ENCODE measurements at places on chromosomes 7 and 10.

- DNase-seq, result no peak
These were observed 26.1 kb upstream of the GPR26 start for GRCh38 chr10:123640016-123640535.

DNA sequence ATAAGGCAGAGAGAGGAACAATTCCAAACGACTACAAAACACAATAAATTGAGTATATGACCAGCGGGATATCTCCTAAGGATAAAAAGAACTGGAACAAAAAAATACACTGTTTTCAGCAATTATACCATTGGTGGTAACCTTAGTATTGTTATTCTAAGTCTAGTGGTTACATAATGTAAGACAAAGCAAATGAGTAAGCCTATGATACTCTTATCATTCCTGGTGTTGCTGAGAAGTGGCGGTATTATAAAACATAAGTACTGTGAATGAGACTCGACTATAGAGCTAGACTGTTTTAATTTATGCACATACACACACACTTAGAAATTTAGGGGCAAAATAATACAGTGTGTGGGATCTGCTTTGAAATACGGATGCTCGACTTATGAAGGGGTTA is 107.7 kb downstream of the NRBF2 start:
- no peak for DNase-seq

DNA sequence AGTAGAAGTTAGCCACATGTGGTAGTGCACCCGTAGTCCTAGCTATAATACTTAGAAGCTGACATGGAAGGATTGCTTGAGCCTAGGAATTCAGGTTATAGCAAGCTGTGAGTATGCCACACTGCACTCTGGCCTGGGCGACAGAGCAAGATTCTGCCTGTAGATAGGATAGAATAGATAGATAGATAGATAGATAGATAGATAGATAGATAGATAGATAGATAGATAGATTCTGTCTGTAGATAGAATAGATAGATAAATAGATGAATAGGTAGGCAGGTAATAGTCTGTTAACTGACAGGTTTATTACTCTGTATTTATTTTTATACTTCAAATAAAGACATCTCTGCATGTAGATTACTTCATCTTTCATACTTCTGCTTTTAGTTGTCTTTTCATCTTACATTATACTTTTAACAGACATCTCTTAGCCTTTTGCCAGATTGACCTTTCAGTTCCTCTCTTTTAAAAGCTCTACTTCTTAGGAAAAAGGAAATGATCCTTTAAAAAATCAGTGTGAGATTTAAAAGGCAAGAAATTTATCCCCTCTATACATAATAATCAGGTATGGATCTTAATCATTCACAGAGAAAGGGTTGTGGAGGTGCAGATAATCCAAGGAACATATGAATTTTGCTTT is 31.8 kb downstream of the CCAR1 start:
- DNase-seq, result no peak

DNA sequence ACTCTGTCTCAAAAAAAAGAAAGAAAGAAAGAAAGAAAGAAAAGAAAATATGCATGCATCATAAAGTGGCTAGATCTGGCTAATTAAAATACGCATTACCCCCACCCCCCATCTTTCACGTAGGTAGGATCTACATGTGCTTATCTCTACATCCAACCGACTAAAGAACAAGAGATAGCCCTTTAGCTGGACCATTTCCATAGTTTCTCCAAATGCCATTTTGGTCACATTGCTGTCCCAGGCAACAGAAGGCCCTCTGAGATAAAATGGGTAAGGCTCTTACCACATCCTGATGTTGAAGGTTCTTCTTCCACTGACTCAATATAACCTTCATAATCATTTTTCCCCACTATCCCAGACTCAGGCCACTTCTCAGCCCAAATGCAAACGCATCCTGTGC is 31.5 kb downstream of the PIK3AP1 start:
- DNase-seq, result no peak

DNA sequence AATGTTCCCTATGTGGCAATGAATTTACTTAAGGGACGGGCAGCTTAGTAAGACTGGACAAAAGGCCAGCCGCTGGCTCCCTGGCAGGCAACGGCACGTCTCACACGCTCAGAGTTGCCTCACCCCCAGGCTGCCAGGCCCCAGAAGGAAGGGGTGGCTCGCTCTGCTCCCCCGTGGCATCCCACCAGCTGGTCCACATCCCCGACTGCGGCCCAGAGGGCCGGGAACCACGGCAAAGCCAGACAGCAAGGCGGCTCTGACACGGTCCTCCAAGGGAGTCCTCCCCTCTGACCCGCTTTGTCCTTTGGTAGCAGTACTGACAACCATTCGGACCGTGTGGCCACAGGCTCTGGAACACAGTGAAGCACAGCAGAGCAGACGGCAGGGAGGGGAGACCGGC is 34.1 kb downstream of the NUDT1 start:
- DNase-seq, result no peak

DNA sequence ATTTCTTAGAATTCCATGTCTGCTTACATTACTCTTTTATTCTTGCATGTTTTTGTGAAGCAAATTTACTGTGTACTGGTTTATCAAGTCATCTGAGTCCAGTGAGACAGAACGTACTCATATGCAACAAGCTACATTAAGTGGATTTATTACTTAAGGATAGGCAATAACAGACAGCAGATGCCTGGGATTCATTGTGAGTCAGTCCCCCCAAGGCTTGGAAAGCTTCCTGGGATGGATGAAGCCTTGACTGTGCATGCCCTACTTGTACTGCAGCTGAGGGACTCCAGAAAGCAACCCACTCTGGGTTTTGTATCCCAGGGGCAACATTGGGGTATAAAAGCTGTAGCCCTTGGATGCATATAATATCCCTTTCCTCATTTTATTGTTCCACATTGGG is 113.4 kb upstream of the RAB18 start:
- no peak for DNase-seq

DNA sequence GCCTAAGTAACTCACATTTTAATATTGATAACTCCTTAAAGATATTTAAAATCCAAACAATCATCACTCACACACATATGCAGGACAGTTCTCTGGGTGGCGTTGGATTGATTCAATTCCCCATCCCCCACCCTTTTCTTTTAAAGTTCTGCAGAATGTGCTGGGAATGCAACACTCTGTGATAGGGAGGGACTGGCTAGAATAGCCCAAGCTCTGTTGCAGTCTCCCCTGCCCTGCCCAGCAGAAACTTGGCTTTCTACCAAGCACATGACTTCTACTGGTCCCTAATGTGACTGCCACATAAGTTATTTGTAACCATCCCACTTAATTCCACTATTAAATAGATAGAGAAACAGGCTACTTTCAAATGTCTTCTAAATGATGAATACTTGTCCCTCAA is 55.2 kb downstream of the TWIST1 start:
- DNase-seq, result no peak

DNA sequence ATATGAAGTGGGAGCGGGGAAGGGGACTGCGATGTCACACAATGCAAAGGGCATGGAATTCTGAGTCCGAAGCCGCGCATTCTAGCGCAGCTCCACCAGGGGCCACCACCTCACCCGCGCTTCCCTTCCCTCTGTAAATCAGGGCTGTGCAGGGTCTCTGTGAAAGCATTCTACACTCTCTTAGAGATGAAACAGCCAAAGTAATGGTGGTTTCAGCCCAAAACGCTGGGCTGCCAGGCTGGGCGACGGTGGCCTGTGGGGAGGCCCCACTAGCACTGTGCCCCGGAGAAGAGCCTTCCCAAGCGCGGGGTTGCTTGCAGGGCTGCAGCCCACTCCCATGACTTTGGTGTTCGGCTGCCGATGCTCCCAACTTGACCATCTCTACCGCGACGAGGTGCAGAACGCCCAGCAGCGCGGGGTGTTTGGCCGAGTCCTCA is 11.4 kb downstream of the ATG9B start:
- peak; percentile 55 for DNase-seq

GRCh38 chr7:56213574-56213973 is 97.4 kb upstream of the NUPR2 start:
- no peak for DNase-seq

DNA sequence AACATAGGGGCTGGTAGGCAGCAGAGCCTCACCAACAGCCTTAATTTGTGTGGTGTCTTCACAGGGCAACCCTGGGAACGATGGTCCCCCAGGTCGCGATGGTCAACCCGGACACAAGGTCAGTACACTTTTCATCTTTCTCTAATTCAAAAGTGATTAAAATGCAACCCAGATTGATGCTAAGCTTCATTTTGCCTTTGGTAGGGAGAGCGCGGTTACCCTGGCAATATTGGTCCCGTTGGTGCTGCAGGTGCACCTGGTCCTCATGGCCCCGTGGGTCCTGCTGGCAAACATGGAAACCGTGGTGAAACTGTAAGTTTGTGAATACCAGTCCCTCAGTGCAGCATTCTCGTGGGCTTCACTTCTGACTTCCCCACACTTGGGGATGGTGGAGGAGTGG is 30.9 kb downstream of the COL1A2 start:
- DNase-seq, result no peak

DNA sequence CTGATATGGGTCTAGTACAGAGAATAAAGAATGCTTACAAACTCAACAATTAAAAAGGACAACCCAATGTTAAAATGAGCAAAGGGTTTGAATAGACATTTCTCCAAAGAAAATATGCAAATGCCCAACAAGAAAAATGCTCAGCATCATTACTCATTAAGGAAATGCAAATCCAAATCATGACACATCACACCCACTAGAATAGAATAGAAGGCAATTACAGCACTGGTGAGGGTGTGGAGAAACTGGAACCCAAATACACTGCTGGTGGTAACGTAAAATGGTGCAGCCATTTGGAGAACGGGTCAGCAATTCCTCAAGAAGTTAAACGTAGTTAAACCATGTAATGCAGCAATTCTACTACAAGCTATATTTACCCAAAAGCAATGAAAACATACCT is 53.8 kb downstream of the KDM7A start:
- no peak for DNase-seq

DNA sequence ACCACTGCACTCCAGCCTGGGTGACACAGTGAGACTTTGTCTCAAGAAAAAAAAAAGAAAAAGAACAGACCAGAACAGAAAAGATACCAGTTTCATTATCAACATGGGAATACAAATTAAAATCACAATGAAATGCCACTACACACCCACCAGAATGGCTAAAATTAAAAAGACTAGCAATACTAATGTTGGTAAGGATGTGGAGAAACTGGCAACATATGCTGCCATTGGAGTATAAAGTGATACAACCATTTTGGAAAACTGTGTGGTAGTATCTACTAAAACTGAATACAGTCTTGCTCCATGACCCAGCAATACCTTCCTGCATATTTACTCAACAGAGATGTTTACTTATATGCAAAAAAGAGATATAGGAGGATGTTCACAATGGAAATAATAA is 2.9 kb upstream of the RRP12 start:
- no peak for DNase-seq

GRCh38 chr7:68205826-68206225 is 1209.2 kb downstream of the TYW1 start:
- no peak for DNase-seq

DNA sequence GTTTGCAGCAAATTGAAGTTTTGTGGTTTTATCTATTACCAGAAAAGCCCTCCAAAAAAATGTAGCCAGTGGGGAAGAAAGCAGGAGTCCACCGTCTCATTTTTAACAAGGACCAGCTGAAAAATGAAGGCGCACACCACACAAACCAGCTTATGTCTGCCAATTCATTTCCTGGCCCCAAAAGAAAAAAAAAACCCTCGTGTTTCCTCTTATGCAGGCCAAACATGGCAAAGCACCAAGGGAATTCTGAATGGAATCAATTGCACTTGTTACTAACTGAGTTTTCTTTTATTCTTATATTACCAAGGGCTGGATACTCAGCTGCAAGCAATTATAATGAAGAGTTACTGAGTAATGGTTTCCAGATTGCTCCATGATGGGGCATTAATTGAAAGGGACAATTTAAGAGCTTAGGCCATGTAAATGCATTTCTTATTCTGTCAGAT is 428.3 kb upstream of the NPVF start:
- no peak for DNase-seq

DNA sequence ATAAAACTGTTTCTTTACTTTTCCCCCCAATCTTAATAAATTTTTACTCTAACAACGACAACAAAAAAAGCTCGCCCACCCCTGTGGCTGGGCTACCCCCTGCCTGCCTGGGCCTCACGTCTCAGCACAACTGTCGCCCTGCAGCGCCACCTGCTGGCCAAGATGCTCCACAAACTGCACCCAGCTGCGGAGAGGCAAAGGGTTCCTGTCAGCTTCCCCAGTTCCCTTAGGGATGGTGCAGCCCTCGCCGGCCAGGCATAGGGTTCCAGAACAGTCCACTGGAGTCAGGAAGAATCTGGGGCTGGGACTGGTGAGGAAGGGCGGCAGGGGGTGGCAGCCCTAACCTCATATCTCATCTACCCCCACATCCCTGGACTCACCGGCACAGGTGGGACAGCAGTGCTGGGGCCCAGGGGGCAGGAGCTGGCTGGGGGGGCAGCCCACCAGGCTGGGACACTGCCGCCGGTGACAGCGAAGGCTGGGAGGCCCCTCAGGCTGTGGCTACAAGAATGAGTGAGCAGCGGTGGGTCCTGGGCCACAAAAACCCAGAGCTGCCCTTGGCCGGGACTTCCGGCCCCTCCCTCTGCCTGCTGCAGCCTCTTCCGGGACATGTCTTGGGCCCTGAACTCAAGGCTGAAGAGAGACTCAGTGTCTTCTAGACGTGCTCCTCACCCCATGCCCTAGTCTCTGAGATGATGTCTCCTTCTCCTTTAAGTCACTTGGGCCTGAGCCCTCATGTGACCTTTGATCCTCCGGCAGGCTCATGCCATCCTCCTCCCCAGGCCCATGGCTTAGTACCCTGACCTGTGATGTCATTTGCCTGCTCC is 21.2 kb downstream of the ATP6V1F start:
- peak; percentile 89 for DNase-seq

- no peak for DNase-seq
These were observed 225.3 kb downstream of the DYNC1I1 start for GRCh38 chr7:95997632-95998031.

GRCh38 chr7:157273208-157274093 is 63.4 kb upstream of the DNAJB6 start:
- DNase-seq, result peak; percentile 85

DNA sequence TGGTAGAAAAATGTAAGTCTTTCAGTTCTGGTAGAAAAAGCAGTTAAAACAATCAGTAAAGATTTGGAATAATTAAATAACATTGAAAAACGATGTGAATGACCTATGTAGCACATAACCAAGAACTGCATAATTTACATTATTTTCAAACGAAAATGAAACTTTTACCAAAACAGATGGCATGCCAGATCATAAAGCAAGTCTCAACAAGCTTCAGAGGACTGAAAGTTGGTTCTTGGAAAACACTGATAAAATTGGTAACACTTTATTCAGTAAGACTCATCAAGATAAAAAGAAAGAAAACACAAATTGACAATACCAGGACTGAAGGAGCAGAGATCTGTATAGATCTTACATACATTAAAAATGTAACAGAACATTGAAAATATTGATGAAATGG is 92.8 kb downstream of the VIPR2 start:
- no peak for DNase-seq

Data from DMS53 (cell line).